ENCODE measurements at places on chromosomes 6 and 20. TPM values are rescaled to one million over a fixed set of nuclear protein-coding genes. Genes with fewer than 3 reads are reported as not detected.

SMOC2 gene
- total RNA-seq: not detected

CCN6 gene
- not detected for total RNA-seq

KIAA1755 gene
- 4.9 TPM for total RNA-seq

STX7 gene
- 21.9 TPM for total RNA-seq

CLPSL2 gene
- not detected for total RNA-seq

CLIC5 gene
- total RNA-seq: not detected

TMEM242 gene
- 7.1 TPM for total RNA-seq

LIN28B gene
- not detected for total RNA-seq

C6orf120 gene
- 57.1 TPM for total RNA-seq

F13A1 gene
- not detected for total RNA-seq

SCUBE3 gene
- total RNA-seq: 1.8 TPM

WFDC12 gene
- total RNA-seq: not detected

PXDC1 gene
- total RNA-seq: 39.4 TPM

SLPI gene
- total RNA-seq: 0.63 TPM

FRS3 gene
- total RNA-seq: 2.7 TPM

EMILIN3 gene
- not detected for total RNA-seq

SMLR1 gene
- not detected for total RNA-seq

C2 gene
- 4.4 TPM for total RNA-seq

ANGPT4 gene
- total RNA-seq: not detected

HDGFL1 gene
- not detected for total RNA-seq

SRMS gene
- total RNA-seq: not detected

TNNC2 gene
- 0.45 TPM for total RNA-seq

UNC93A gene
- total RNA-seq: not detected

OR2J3 gene
- total RNA-seq: not detected

SLC35F1 gene
- total RNA-seq: not detected

TMEM244 gene
- not detected for total RNA-seq

TNF gene
- total RNA-seq: not detected

ID4 gene
- 18.0 TPM for total RNA-seq

GJE1 gene
- total RNA-seq: not detected

OSBPL2 gene
- total RNA-seq: 31.6 TPM

HMGCLL1 gene
- total RNA-seq: not detected

DZANK1 gene
- 1.5 TPM for total RNA-seq

SLC44A4 gene
- total RNA-seq: 0.27 TPM

RIPPLY2 gene
- not detected for total RNA-seq

MEP1A gene
- not detected for total RNA-seq

CDSN gene
- not detected for total RNA-seq

PHACTR3 gene
- not detected for total RNA-seq

HLA-DQB1 gene
- not detected for total RNA-seq

SAMD3 gene
- 9.1 TPM for total RNA-seq

KIF6 gene
- total RNA-seq: 0.08 TPM

TSBP1 gene
- total RNA-seq: not detected

ADGRF5 gene
- 15.9 TPM for total RNA-seq

NEURL2 gene
- total RNA-seq: 6.8 TPM

OLIG3 gene
- 0.74 TPM for total RNA-seq

SPDEF gene
- not detected for total RNA-seq

BACH2 gene
- 0.65 TPM for total RNA-seq

PRND gene
- not detected for total RNA-seq

ZNF335 gene
- total RNA-seq: 20.9 TPM

RHAG gene
- not detected for total RNA-seq

KHDC1L gene
- total RNA-seq: not detected

TFAP2B gene
- under 0.01 TPM for total RNA-seq

CST2 gene
- total RNA-seq: not detected

RAB32 gene
- total RNA-seq: 20.8 TPM

IL17A gene
- total RNA-seq: not detected

KCNG1 gene
- total RNA-seq: 3.0 TPM
